ENCODE measurements at places on chromosomes 16 and 17.

DNA sequence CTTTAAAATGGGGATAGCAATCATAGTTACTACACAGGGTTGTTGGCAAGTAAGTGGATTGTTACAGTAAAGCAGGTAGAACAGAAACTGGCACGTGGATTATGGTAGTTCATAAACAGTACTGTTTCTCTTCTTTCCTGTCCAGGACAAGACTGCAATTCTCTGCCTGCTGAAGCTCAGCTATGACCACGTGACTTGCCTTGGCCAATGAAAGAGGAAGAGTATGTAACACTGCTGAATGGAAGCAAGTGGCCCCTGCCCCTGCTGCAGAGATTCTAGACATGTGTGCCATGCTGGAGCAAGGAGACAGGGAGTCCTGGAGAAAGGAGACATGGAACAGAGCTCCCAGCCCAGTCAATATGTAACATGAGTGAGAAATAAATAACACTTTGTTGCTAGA is 66.6 kb upstream of the TOX3 start:
- DNase-seq: no peak

DNA sequence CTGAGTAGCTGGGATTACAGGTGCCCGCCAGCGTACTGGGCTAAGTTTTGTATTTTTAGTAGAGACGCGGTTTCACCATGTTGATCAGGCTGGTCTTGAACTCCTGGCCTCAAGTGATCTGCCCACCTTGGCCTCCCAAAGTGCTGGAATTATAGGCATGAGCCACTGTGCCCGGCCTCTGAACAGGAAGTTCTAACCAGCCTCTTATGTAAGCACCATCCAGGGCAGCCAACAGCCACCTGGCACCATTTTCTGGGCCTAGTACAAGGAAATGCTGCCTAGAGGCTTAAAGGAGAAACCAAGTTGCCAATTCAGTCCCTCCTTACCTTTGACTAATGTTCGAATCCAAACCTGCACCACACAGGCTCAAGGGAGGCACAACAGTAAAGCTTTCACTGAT is 8.5 kb upstream of the SLC39A11 start:
- DNase-seq: no peak

DNA sequence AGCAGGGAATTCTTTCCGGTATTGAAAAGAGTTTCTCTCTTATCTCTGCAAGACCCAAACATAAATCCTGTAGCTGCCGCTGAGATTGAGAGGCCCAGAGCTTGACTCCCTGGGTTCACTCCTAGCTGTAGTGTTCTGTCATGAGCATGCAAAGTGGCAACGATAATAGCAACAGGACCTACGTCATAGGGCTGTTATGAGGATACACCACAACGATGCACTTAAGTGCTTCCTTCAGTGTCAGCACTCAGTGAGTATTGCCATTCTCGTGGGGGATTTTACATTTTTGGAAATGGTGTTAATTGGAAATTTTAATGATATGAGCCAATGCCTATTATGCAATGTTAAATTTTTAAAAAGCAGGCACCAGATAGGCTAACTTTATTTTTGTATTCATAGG is 199.8 kb downstream of the CYLD start:
- DNase-seq: no peak

DNA sequence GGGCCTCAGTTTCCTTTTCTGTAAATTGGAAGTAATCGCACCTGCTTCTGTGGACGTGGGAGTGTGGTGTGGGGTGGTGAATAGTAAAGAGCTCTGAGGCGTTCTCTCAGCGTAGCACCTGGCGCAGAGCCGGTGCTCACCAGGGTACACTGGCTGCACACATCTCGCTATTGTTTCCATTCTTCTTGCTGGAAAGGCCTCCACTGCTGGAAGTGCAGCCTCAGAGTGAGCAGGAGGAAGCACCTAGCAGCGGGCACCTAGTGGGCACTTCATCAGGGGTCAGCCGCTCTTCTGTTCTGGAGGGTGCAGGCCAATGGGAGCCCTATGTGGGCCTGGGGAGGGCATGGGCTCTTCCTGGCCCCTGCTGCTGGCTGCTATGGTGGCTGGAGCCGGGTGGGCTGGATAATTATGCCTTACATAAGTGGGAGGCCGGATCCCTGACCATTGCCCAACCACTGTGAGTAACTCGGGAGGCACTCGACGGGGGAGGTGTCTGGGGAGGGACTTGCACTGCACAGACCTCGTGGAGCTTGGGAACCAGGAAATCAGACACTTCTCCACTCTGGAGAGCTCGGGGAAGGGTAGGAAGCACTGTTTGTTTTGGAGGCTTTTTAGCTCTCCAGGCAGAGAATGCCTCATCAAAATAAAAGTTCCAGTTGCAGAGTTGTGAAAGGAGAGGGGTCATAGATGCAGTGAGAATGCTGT is 1.7 kb downstream of the MAP2K3 start:
- DNase-seq: peak; percentile 97

GRCh38 chr17:64008830-64009229 is 10.7 kb downstream of the PRR29 start:
- no peak for DNase-seq

GRCh38 chr16:71493213-71493612 is 4.1 kb upstream of the ZNF19 start:
- DNase-seq: no peak

DNA sequence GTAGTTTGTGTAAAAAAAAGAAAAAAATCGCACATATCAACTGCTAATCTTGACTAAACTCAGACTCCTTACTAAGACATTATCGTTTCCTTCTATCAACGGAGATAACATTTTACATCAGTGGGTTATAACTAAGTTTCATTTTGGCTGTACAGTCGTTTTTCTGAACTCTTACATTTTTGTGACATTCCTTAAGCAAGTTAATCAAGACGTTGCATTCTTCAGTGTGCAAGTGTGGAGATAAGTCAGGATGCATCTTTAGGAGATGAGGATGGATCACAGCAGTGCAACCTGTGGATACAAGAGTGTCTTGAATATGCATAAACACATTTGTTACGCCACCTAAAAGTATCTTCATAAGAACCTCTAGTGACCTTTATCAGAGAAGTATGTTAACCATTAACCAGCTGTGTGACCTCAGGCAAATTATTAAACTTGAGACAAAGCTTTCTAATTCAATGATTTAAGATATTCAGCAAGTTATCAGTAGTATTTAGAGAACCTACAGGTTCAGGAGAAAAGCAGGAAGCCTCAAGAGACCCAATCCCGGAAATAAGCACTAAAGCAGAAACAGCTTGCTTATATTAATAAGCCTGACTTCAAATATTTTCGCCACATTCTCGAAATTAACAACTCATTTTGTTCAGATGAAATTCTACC is 9.4 kb downstream of the CMC2 start:
- no peak for DNase-seq

Measured in AG09309 (cell line).